ENCODE measurements at places on chromosomes 7 and 10.

GRCh38 chr7:92061154-92061553, 73.1 kb downstream of the CYP51A1 start:
- no peak for DNase-seq

DNA sequence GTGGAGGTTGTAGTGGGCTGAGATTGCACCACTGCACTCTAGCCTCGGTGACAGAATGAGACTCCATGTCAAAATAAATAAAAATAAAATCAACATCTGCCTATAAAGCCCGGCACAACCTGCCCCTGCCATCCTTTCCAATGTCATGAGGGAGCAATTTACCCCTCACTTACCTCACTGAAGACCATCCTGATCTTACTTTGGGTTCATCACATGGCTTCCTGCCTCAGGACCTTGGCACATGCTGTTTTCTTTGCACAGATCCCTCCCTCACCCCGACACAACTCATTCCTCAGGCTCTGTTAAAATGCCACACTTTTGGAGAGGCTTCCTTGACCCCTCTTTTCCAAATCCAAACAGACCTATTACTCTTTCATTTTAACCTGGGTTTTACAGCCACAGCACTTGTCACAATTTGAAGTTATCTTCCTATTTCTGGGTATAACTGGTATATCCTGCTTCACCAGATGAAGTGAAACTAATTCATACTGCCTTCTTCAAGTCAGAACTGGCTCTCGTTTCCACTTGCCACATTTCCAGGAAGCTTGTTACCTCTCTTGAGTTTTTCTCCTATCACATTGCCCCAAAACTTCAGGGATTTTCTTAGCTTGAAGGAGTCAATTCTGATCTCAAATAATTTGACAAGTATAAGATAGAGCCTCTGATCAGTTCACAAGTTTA, 69.3 kb upstream of the PARD3 start:
- DNase-seq, result no peak

DNA sequence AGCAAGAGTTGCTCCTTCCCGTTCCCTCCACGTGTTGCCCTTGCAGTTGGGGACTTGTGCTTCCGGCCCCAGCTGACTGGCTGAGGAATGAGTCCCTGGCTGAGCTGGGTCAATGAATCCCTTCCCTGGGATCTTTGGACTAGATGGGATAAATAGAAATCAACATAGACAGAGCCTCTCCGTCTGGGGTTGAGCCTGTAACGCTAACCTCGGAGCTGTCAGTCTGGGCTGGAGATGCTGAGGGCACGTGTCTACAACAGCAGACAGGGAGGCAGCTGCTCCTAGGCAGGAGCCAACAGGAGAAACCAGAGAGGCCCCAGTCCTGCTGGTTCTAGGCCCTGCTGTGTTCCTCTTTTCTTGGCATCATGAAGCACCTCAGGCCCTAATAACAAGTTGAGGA, 42.3 kb upstream of the HSPA12A start:
- DNase-seq, result no peak

DNA sequence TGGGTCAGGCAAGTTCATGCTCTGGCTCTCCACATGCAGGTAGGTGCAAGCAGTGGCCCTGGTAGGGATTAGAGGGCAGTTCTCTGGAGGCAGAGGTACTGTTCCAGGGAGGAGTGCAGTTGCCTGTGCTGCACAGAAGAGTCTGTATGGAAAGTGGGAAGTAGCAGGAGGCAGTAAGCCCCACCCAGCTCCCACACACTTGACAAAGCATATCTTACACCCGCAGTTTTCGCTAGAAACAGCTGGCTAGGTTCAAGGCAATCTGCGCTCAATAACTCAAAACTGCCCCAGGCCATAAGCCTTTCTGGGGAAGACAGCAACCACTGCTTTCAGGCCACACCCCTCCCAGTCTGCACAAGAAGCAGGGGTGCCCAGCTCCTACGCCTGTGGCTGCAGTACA, 33.1 kb upstream of the ARMC3 start:
- no peak for DNase-seq

GRCh38 chr10:86242761-86243160, 123.8 kb downstream of the GRID1 start:
- no peak for DNase-seq

- no peak for DNase-seq
These were observed 73.6 kb upstream of the DNAJB6 start for GRCh38 chr7:157263156-157263555.

DNA sequence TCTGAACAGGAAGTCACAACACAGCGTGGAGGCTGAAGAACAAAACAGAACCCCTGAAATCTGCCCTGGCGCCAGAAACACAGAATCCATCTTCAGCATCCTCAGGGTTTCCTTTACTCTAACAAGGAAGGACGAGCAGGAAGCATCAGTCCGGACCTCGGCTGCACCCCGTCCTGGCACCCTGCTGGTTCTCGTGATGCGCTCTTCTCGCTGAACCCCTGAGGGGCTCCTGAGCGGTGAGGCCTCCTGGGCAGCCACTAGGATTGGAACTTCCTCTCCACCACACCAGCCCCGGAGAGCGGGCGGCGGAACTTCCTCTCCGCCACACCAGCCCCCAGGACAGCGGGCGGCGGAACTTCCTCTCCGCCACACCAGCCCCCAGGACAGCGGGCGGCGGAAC, 461.9 kb downstream of the PTPRN2 start:
- no peak for DNase-seq

GRCh38 chr10:79547973-79548372, 12.2 kb downstream of the SFTPA2 start:
- no peak for DNase-seq

- DNase-seq, result no peak
These were observed 36.7 kb downstream of the DNAH11 start for GRCh38 chr7:21579341-21580072.

DNA sequence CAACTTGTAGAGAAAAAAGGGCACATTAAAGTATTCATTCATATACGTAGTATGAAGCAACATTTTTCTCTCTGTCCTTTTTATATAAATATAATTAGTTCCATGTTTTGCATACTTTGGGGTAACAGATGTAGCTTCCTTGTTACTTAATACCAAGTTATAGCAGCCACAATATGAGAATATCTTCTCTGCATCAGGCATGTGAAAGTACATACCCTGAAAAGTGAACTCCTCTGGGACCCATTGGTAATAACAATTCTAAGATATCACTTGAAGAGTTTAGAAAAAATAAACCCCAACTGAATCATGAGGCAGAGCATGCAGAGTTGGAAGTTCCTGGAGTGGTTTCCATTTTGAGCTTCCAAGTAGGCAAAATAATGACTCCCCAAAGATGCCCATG, 2.4 kb upstream of the CRPPA start:
- DNase-seq, result no peak

DNA sequence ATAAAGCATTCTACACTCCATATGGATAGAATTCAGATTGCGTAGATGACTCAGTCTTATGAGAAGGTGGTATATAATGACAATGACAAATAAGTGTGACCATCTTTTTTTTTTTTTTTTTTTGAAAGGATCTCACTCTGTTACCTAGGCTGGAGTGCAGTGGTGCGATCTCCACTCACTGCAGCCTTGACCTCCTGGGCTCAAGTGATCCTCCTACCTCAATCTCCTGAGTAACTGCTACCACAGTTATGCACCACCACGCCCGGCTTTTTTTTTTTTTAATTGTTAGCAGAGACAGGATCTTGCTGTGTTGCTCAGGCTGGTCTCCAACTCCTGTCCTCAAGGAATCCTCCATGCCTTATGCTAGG, 43.2 kb upstream of the NRP1 start:
- DNase-seq, result no peak

All from activated T-cell treated with anti-CD3 and anti-CD28 coated beads for 48 hours (primary cell).